Endothelial cell of umbilical vein (primary cell): ENCODE measurements at places on chromosomes 12 and 14. TPM values are rescaled to one million over a fixed set of nuclear protein-coding genes. Genes with fewer than 3 reads are reported as not detected.

Gene KCTD10
- 92.8 and 101 TPM in 2 replicates for total RNA-seq

Gene CHGA
- total RNA-seq, result not detected in 2 replicates

Gene RERG
- not detected in 2 replicates for total RNA-seq

DNA sequence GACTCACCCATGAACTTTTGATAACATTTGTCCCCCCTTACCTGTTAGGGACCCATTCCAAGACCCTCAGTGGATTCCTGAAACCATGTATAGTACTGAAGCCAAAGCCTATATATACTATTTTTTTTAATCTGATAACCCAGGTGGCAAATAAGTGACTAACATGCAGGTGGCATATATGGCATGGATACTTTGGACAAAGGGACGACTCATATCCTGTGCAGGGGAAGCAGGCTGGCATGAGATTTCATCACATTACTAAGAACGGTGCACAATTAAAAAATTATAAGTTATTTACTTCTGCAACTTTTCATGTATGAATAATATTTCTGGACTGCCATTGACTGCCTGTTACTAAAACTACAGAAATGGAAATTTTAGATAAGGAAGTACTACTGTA is 880.1 kb upstream of the FBXO33 start:
- no peak for DNase-seq

DNA sequence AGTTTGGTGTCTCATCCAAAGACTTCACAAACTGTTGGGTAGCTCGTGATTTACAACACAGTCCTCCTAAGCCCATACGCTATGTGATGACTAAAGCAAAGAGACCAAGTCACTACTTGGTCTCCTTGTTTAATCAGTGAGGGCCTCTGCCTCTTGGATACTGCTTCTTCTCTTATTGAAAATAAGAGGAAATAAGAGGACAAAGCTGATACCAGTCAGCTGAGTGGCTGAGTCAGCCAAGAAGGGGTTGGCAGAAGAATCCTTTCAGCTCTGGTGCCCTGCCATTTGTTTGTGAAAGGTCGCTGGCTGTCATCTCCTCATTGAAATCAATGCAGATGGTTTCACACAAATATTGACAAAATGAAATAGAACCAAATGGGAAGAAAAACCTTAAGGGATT is 67.5 kb upstream of the SLC35F4 start:
- DNase-seq, result no peak

GRCh38 chr14:89144066-89144465 is 273.0 kb downstream of the FOXN3 start:
- DNase-seq, result no peak

DNA sequence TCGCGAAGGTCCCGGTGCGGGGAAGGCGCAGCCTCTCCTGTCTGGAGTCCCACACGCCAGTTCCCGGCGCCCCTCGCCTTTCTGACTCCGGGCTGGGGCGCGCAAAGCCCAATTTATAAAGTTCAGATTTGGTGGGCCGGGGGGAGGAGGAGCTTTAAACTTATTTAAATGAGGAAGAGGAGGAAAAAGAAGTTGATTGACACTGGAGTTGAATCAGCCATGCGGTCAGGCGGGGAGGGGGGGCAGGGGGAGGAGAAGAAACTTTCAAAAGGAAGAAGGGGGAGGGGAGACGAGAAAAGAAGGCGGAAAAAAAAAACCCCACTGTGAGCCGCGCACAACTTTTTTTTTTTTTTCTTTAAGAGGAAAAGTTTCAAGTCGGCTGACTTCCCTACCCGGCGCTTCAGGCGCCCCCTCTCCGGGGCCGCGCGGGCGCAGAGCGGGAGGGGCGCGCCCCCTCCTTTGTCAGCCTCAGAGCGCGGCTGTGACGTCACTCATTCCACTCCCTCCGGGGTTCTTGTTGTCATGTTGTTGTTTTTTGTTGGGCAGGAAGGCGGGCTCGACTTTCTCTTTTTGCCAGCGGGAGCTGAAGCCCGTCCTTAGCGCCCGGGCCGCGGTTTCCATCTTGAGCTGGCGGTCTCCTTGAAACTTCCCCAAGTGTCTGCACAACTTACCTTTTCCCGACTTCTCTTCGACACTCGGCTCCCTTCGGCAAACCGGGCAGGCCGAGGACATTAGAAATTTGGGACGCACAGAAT is at the start of gene ZFP36L1:
Gene ZFP36L1, minus strand, starts transcription at position 89 of the 755 bp plus-strand sequence. CDS start 129 bp downstream, outside the sequence.
- peak; percentile 97 for DNase-seq

GRCh38 chr14:65840786-65841185 is 428.3 kb downstream of the FUT8 start:
- DNase-seq, result no peak

- peak; percentile 22 for DNase-seq
Measured at GRCh38 chr12:108332791-108333382, 6.2 kb downstream of the CMKLR1 start.

DNA sequence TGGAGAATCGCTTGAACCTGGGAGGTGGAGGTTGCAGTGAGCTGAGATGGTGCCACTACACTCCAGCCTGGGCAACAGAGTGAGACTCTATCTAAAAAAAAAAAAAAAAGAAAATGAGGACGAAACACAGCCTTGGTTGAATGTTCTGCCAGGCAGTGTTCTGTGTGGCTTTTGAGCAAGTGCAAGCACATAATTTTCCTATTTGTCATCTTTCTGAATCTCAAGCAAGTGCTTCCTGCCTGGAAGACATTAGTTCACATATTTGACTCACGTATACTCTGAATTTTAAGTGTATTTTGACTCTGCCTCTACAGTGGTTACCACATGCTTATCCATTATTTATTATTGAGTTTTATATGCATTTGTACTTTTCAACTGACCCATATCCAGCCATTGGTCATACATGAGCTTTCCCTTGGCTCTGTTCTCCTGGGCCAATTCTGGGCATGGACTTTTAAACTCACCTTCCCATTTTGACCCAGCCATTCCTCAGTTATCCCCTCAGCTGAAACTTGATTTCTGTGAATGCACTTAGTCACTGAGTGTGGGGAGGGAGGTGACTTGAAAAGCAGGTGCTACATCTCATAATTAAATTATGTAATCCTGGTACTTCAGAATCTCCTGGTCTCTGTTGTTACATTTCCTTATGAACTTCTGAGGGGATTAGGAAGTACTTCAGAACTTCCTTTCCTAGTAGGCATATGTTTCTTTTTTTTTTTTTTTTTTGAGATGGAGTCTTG is 8.1 kb downstream of the OR10G2 start:
- DNase-seq, result no peak

- no peak for DNase-seq
Measured at GRCh38 chr12:171743-172676, 41.9 kb downstream of the SLC6A12 start.

DNA sequence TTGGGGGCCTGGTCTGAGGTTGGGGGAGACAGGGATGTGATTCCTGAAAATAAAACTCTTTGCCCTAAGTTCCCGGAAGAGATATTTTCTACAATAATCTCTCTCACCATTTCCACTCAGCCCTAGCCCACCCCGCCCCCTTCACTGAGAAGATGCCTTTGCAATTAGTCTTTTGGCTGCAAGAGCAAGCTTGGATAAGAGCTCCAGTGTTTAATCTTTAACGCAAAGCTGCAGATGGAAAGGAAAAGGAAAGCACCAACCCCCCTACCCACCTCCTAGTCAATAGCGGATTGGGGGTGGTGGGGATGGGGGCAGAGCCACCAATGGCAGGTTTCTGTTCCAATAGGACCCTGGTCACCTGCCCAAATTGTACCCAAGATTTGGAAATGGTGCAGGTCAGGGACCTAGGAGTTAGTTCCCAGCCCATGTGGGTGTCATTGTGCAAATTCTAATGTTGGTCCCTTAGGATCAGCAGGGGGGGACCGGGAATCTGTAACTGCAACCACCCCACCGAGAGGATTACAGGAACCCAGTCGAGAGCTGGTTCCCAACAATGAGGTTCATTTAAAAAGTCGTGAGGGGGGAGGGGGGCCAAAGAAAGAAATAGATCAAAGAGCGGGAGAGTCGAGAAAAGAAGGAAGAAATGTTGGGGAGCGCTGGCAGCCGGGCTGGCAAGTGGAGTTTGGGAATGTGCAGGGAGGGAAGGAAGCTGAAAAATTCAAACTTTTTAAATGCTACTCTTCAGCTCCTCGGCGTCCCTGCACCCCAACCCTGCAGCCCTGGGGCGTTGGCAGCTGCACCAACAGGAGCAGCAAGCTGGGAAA is 1.6 kb downstream of the ZFP36L1 start:
- peak; percentile 35 for DNase-seq
